ENCODE measurements at places on chromosomes 6 and 20. TPM values are rescaled to one million over a fixed set of nuclear protein-coding genes. Genes with fewer than 3 reads are reported as not detected.

DNA sequence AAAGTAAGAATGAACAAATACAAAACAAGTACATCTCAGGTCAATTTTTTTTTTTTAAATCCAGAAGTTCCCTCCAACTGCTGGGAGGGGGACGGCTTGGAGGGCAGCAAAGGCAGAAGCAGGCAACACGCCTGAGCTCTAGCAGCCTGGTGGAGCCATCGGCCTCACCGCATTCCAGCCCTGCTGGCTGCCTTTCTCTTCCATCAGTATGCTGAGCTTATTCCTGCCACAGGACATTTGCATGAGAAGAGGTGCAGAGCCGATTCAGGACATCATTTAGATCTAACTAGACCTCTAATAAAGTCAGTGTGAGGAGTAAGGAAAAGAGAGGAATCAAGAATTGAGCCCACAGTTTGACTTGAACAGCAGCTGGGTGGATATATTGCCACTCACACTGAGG lies 318.8 kb downstream of the ZFAND3 start:
- no peak for DNase-seq
- H3K4me1 ChIP-seq = peaks cover 35% of the 10 kb centered on the region
- no peak overlapping the region for H3K4me3 ChIP-seq
- no peaks in the 10 kb centered on the region for H3K36me3 ChIP-seq

DNA sequence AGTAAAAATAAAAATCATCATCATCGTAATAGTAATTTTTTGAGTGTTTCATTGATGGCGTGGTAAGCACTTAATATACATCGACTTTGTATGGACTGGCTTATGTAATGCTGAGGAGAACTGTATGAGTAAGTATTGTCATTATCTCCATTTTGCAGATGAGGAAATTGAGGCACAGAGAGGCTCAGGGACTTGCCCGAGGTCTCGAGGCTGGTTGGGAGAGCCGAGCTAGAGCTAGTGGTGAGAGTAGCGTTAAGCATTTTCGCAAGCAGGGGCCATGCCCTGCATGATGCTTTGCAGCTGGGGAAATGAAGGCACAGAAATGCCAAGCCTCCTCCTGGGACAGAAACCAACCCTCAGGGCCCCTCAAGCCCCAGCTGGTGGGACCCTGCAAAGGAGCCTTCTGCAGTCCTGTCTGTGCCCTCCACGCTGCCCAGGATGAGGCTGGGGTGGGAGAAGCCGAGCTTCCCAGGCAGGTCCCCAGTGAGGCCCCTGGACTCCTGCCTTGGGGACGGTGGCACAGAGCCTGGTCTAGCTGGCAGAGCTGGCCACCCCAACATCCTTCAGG lies 31.1 kb upstream of the STX16 start:
- H3K27me3 ChIP-seq = peaks cover 49% of the 10 kb centered on the region
- H3K4me3 ChIP-seq = no peak overlapping the region
- no peaks in the 10 kb centered on the region for H3K4me1 ChIP-seq
- DNase-seq = no peak
- H3K27ac ChIP-seq = no peak overlapping the region

DNA sequence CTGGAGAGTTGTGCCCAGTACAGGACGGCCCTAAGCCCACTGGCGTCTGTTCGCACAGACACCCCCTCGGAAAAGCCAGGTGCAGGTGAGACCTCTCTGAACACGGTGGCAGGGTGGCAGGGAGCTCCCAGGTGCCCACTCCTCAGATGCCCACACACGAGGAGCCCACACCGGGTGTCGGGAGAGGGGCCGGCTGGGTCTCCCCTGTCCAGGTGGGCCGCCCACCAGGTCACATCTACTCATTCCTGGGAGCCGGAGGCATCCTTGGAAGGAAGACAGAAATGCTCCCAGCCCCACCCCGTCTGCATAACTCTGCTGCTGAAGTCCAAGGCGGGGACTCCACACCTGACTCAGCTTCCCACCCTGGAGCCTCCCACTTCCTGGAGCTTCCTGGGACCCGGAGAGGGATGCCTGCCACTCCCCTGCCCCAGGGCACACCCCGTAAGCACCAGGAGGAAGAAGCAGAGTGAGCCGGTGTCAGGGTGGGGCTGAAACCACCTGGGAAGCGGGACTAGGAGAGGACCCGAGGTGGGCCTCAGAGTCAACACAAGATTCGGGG lies 2.5 kb downstream of the SRMS start:
- H3K27ac ChIP-seq = no peak overlapping the region
- H3K27me3 ChIP-seq = peaks cover 51% of the 10 kb centered on the region
- H3K4me3 ChIP-seq = no peak overlapping the region
- H3K4me1 ChIP-seq = no peaks in the 10 kb centered on the region
- DNase-seq = no peak
- no peaks in the 10 kb centered on the region for H3K36me3 ChIP-seq

- H3K36me3 ChIP-seq = no peaks in the 10 kb centered on the region
- H3K27me3 ChIP-seq = peaks cover 64% of the 10 kb centered on the region
- peaks cover 28% of the 10 kb centered on the region for H3K4me1 ChIP-seq
- no peak overlapping the region for H3K4me3 ChIP-seq
Measured at GRCh38 chr6:28215425-28215824, 9.7 kb upstream of the ZSCAN9 start.

- H3K4me1 ChIP-seq = peaks cover 31% of the 10 kb centered on the region
- no peak overlapping the region for H3K4me3 ChIP-seq
- H3K27ac ChIP-seq = no peak overlapping the region
- H3K36me3 ChIP-seq = peaks cover 59% of the 10 kb centered on the region
- no peaks in the 10 kb centered on the region for H3K27me3 ChIP-seq
- DNase-seq = no peak
Measured at GRCh38 chr20:31948008-31948407, 3.8 kb downstream of the PDRG1 start.

DNA sequence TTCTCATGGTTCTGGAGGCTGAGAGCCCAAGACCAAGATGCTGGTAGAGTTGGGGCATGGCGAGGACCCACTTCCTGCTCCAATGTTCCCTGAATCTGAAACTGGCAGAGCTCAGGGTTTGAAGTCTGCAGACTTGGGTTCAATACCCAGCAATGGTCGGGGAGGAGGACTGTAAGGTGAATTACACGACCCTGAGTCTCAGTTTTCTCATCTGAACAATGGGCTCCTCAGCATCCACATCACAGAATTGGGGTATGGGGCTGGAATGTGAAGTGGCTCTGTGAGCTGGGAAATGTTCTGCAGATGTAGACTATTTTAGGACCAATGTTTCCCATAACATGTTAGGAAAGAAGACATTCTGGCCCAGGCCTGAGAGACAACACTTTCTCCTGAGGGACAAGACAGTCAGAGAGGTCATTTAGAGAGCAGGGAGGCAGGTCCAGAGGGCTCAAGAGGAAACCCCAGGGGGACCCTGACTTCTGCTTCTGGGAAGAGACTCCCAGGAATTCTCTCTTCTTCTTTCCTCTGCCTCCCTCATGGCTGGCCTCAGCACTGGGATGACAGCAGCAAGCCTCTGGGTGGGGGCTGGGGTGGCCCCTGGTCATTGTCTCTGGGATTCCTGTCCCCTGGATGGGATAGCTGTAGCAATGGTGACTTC lies 141.3 kb upstream of the PMEPA1 start:
- H3K36me3 ChIP-seq = no peaks in the 10 kb centered on the region
- H3K4me3 ChIP-seq = no peak overlapping the region
- H3K27me3 ChIP-seq = peaks cover 17% of the 10 kb centered on the region
- H3K4me1 ChIP-seq = no peaks in the 10 kb centered on the region

GRCh38 chr20:34437330-34437986 lies 74.4 kb downstream of the ITCH start:
- H3K27ac ChIP-seq = peak overlapping the region; percentile 76
- H3K4me1 ChIP-seq = peaks cover 34% of the 10 kb centered on the region
- H3K36me3 ChIP-seq = peaks cover 41% of the 10 kb centered on the region
- H3K4me3 ChIP-seq = no peak overlapping the region

DNA sequence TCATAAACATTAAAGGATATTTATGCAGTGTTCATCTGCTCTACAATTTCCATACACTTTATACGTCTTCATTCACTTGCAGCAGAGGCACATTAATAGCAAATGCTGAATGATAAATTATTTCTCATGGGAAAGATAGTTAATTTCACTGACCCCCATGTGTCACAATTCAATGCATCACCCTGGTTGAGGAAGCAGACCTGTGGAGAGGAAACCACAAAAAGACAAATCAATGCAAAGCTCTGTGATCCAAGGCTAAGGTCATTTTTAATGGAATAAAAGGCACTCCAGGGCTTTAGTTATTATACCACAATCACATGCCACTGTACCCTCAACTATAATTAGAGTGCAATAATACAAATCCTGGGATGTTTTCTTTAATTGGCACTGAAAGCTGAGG lies 40.3 kb upstream of the TENT5A start:
- H3K4me1 ChIP-seq = no peaks in the 10 kb centered on the region
- no peak overlapping the region for H3K27ac ChIP-seq
- no peaks in the 10 kb centered on the region for H3K27me3 ChIP-seq
- H3K36me3 ChIP-seq = no peaks in the 10 kb centered on the region

DNA sequence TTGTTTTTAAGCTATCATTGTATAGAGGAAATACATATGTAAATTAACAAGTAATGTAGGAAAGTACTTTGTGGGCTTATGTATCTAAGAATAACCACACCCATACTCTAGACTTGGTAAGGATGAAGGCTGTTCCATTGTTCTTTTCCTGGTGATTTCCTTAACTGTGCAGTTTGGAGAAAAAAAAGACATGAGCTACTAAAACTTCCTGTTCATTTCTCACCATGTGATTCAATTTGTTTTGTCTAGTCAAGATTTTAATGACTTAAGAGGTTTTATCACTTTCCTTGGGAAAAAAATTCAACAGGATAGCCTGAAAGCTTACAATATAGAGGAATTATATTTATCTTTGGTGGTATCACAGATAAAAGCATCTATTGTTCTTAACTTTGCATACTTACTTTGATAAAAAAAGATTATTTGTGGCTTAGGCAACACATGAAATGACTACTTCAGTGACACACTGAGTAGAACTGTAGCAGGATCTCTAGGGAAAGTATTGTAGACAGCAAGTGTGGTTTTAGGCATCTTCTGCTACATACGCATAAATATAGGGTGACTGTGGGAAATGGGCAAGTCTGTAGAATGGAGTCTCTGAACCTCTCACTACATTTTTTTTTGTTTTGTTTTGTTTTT lies 80.3 kb downstream of the GJA1 start:
- DNase-seq = no peak
- H3K36me3 ChIP-seq = no peaks in the 10 kb centered on the region
- H3K27ac ChIP-seq = no peak overlapping the region
- no peak overlapping the region for H3K4me3 ChIP-seq

GRCh38 chr20:45111799-45112471 lies 3.0 kb downstream of the WFDC5 start:
- no peak overlapping the region for H3K27ac ChIP-seq
- H3K27me3 ChIP-seq = peaks cover 86% of the 10 kb centered on the region
- H3K4me1 ChIP-seq = no peaks in the 10 kb centered on the region
- DNase-seq = no peak
- no peak overlapping the region for H3K4me3 ChIP-seq

Gene CEBPB
- 54.0 TPM for total RNA-seq

Gene CRYBG1
- 1.3 TPM for total RNA-seq

Gene ITPR3
- 5.6 TPM for total RNA-seq

Data from left ventricle myocardium inferior (tissue), 1 donor.